ENCODE measurements at places on chromosomes 3 and 15. TPM values are rescaled to one million over a fixed set of nuclear protein-coding genes. Genes with fewer than 3 reads are reported as not detected.

PLA2G4D gene
- total RNA-seq = not detected

POLG gene
- total RNA-seq = 43.0 TPM

CHST2 gene
- total RNA-seq = 3.4 TPM

TMEM266 gene
- 0.09 TPM for total RNA-seq

LSMEM2 gene
- total RNA-seq = not detected

COMMD4 gene
- total RNA-seq = 66.2 TPM

SPINT1 gene
- total RNA-seq = 0.18 TPM

SPESP1 gene
- 3.2 TPM for total RNA-seq

TF gene
- 0.28 TPM for total RNA-seq

NEIL1 gene
- 5.1 TPM for total RNA-seq

P4HTM gene
- total RNA-seq = 33.4 TPM

GOLGA8J gene
- total RNA-seq = not detected

ASB14 gene
- not detected for total RNA-seq

EPHB1 gene
- total RNA-seq = 0.28 TPM

TRAT1 gene
- total RNA-seq = not detected

RTP3 gene
- total RNA-seq = not detected

MKRN3 gene
- total RNA-seq = 1.4 TPM

MAP1A gene
- total RNA-seq = 40.8 TPM

ACVR2B gene
- total RNA-seq = 2.2 TPM

NPAP1 gene
- not detected for total RNA-seq
